ENCODE measurements at places on chromosomes 1 and 21. TPM values are rescaled to one million over a fixed set of nuclear protein-coding genes. Genes with fewer than 3 reads are reported as not detected.

GRCh38 chr1:34876406-34876805 lies 16.9 kb upstream of the SMIM12 start:
- DNase-seq, result no peak
- H3K4me3 ChIP-seq, result no peak overlapping the region
- no peaks in the 10 kb centered on the region for H3K36me3 ChIP-seq
- H3K27ac ChIP-seq, result no peak overlapping the region
- peaks cover 80% of the 10 kb centered on the region for H3K27me3 ChIP-seq
- no peaks in the 10 kb centered on the region for H3K4me1 ChIP-seq

SELENOF gene
- total RNA-seq, result 280 TPM

- H3K4me3 ChIP-seq, result no peak overlapping the region
- peak; percentile 39 for DNase-seq
- H3K4me1 ChIP-seq, result no peaks in the 10 kb centered on the region
- peaks cover 7% of the 10 kb centered on the region for H3K27me3 ChIP-seq
- H3K27ac ChIP-seq, result no peak overlapping the region
- no peaks in the 10 kb centered on the region for H3K36me3 ChIP-seq
Measured at GRCh38 chr1:152543820-152544219, 22.8 kb downstream of the LCE3E start.

GRCh38 chr1:37323486-37324377 lies 150.6 kb upstream of the ZC3H12A start:
- DNase-seq, result no peak
- H3K27ac ChIP-seq, result no peak overlapping the region
- no peaks in the 10 kb centered on the region for H3K27me3 ChIP-seq
- H3K4me3 ChIP-seq, result no peak overlapping the region
- H3K36me3 ChIP-seq, result no peaks in the 10 kb centered on the region
- H3K4me1 ChIP-seq, result no peaks in the 10 kb centered on the region

ACAP3 gene
- 68.0 TPM for total RNA-seq

- no peaks in the 10 kb centered on the region for H3K36me3 ChIP-seq
- no peak overlapping the region for H3K4me3 ChIP-seq
- DNase-seq, result no peak
- H3K27me3 ChIP-seq, result no peaks in the 10 kb centered on the region
- no peak overlapping the region for H3K27ac ChIP-seq
- no peaks in the 10 kb centered on the region for H3K4me1 ChIP-seq
Measured at GRCh38 chr1:245480393-245481120, 325.8 kb downstream of the KIF26B start.

DNA sequence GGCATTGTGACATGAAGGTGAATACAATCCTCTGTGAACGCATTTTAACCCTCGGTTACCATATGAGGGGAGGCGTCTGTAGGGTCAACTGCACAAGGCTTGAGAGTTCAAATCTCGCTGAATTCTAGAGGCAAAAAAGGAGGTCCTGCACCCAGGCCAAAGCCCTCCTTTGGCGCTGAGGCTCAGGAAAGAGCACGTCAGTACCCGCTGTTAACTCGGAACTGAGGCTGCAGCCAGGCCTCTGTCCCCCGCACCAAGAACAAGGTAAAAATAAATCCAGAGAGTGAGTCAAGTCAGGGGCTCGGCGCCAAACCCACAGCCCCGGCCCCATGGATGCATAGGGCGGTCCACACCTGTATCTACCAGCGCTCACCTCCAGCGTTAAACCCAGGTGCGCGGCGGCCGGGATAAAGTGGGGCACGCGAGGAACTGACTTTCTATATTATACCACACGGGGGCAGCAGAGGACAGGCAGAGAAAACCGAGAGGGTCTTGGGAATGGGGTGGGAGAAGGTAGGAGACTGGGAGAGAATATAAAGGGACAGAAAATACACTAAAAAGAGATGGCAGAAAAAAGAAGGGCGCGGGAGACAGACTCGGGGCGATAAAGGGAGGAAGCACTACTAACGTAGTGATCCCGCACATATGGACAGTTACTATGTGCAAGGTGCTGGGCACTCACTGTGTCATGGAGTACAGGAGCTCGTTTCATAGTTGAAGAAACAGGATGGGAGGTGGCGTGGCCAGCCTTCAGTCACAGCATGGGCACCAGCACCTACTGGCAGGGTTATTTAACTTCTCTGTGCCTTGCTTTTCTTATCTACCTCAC lies 54.9 kb downstream of the DMRTA2 start:
- no peaks in the 10 kb centered on the region for H3K4me1 ChIP-seq
- peaks cover 14% of the 10 kb centered on the region for H3K27me3 ChIP-seq
- H3K27ac ChIP-seq, result no peak overlapping the region
- DNase-seq, result peak; percentile 32

- no peak overlapping the region for H3K27ac ChIP-seq
- no peak for DNase-seq
- peaks cover 7% of the 10 kb centered on the region for H3K4me1 ChIP-seq
Measured at GRCh38 chr1:25683177-25683576, 66.6 kb downstream of the MAN1C1 start.

GRCh38 chr1:33902486-33903209 lies 38.8 kb downstream of the HMGB4 start:
- no peaks in the 10 kb centered on the region for H3K36me3 ChIP-seq
- peak overlapping the region; percentile 68 for H3K27ac ChIP-seq
- DNase-seq, result peak; percentile 78
- H3K27me3 ChIP-seq, result no peaks in the 10 kb centered on the region
- peaks cover 36% of the 10 kb centered on the region for H3K4me1 ChIP-seq

GRCh38 chr1:40404670-40405462 lies 31.3 kb downstream of the SMAP2 start:
- no peaks in the 10 kb centered on the region for H3K4me1 ChIP-seq
- no peaks in the 10 kb centered on the region for H3K36me3 ChIP-seq
- no peak overlapping the region for H3K27ac ChIP-seq
- H3K27me3 ChIP-seq, result no peaks in the 10 kb centered on the region
- DNase-seq, result peak; percentile 67
- H3K4me3 ChIP-seq, result peak overlapping the region; percentile 36

DNA sequence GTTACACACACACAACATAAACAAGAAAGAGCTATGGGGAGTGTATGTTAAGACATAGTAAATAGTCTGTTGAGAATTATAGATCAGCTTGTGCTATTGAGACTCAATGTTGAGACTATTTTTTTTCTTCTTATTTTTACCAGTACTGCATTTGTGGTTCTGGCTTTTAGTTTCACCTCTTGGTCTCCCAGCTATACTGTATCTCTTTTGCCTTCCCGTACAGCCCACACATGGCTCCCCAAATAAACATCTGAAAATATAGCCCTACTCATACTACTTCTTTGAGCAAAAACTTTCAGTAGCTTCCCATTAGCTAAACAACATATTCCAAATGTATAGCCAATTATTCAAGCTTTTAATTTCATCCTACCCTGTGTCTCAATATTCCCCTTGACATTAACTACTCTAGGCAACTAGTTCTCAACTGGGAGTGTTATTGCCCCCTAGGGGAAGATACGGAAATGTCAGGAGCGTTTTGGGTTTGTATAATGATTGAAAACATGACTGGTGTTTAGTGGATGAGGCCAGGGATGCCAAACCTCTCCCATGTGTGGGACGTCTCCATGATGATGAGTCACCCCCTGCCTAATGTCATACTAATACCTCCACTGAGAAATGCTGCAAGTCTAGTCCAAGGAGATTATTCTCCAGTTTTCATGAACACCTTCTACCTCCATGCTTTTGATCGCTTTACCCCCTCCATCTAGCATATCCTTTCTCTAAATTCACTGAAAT lies 6.8 kb downstream of the RPE65 start:
- peak; percentile 87 for DNase-seq
- no peaks in the 10 kb centered on the region for H3K4me1 ChIP-seq
- no peaks in the 10 kb centered on the region for H3K36me3 ChIP-seq

- H3K4me3 ChIP-seq, result no peak overlapping the region
- H3K27me3 ChIP-seq, result no peaks in the 10 kb centered on the region
- peaks cover 6% of the 10 kb centered on the region for H3K4me1 ChIP-seq
- H3K27ac ChIP-seq, result no peak overlapping the region
- no peaks in the 10 kb centered on the region for H3K36me3 ChIP-seq
Measured at GRCh38 chr1:108563808-108564207, 3.9 kb downstream of the EEIG2 start.

GORAB gene
- total RNA-seq, result 27.7 TPM

- peak; percentile 87 for DNase-seq
- no peak overlapping the region for H3K4me3 ChIP-seq
- H3K36me3 ChIP-seq, result no peaks in the 10 kb centered on the region
- H3K27me3 ChIP-seq, result no peaks in the 10 kb centered on the region
Measured at GRCh38 chr1:17732475-17732874, 22.7 kb upstream of the ACTL8 start.

DNA sequence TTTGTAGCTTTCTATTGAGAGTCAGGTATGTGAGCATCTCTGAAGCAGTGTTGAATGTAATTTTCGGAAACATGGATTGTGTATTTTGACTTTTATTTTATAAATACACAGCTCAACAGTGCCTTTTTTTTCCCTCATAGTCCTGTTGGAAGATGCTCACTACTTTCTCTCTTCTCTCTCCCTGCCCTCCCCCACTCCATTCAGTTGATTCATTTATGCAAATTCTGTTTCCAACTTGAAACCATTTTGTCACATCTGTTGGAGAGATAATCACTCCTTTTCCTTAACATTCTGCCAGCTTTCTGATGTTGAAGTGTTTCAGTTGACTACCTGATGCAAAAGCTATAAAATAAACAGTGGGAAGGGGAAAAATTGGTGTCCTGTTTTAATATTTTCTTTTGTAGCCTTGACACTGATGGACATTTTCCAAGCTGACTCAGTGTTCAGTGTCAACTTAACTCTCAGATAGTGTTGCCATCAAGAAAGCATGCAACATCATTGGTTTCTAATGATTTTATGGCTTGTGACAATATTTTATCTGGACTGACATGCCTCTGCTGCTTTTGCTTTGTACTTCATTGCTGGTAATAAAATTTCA lies 194.5 kb downstream of the HS2ST1 start:
- H3K4me3 ChIP-seq, result no peak overlapping the region
- H3K27me3 ChIP-seq, result no peaks in the 10 kb centered on the region
- H3K27ac ChIP-seq, result no peak overlapping the region

- no peaks in the 10 kb centered on the region for H3K4me1 ChIP-seq
- H3K36me3 ChIP-seq, result no peaks in the 10 kb centered on the region
- no peaks in the 10 kb centered on the region for H3K27me3 ChIP-seq
- peak; percentile 57 for DNase-seq
Measured at GRCh38 chr1:6475381-6476133, 9.6 kb upstream of the TNFRSF25 start.

ITLN1 gene
- not detected for total RNA-seq

GPR3 gene
- total RNA-seq, result 0.38 TPM

GRCh38 chr1:156025876-156026275 lies 5.1 kb upstream of the SSR2 start:
- no peaks in the 10 kb centered on the region for H3K4me1 ChIP-seq
- no peak overlapping the region for H3K4me3 ChIP-seq
- H3K36me3 ChIP-seq, result no peaks in the 10 kb centered on the region

GRCh38 chr1:229590119-229590518 lies 31.6 kb upstream of the ABCB10 start:
- H3K27ac ChIP-seq, result no peak overlapping the region
- no peaks in the 10 kb centered on the region for H3K27me3 ChIP-seq
- H3K4me3 ChIP-seq, result no peak overlapping the region
- DNase-seq, result no peak
- H3K36me3 ChIP-seq, result peaks cover 14% of the 10 kb centered on the region

ALX3 gene
- not detected for total RNA-seq

GJA8 gene
- total RNA-seq, result not detected

DNA sequence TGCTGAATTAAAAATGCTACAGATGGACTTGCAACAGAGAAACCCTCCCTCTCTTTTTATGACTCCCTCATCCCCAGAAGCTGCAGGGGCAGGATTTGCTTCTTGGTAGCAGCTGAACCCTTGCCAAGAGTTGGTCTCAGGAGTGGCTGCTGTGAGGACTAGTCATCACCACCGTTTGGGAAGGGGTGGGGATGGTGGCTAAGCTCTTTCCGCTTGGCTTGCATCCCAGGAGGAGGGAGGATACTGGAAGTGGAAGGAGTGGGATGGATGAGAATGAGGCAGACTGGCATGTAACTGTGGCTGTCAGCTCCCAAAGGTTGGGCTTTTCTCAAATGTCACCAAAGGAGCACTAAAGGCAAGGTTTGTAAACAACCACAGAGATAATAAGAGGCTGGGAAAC lies 50.8 kb upstream of the COL24A1 start:
- peak overlapping the region; percentile 22 for H3K27ac ChIP-seq
- peaks cover 31% of the 10 kb centered on the region for H3K4me1 ChIP-seq
- no peaks in the 10 kb centered on the region for H3K27me3 ChIP-seq

GRCh38 chr1:182301026-182301436 lies 90.6 kb downstream of the GLUL start:
- H3K27me3 ChIP-seq, result no peaks in the 10 kb centered on the region
- H3K27ac ChIP-seq, result no peak overlapping the region
- H3K4me1 ChIP-seq, result peaks cover 7% of the 10 kb centered on the region
- H3K4me3 ChIP-seq, result no peak overlapping the region

KRTAP11-1 gene
- not detected for total RNA-seq

GRCh38 chr1:200454425-200454824 lies 44.6 kb upstream of the ZNF281 start:
- H3K27ac ChIP-seq, result no peak overlapping the region
- H3K4me1 ChIP-seq, result no peaks in the 10 kb centered on the region
- DNase-seq, result no peak
- H3K27me3 ChIP-seq, result no peaks in the 10 kb centered on the region
- no peak overlapping the region for H3K4me3 ChIP-seq

GRCh38 chr1:67743072-67743725 lies 58.2 kb downstream of the GADD45A start:
- no peak for DNase-seq
- no peak overlapping the region for H3K4me3 ChIP-seq
- H3K27me3 ChIP-seq, result no peaks in the 10 kb centered on the region

DNA sequence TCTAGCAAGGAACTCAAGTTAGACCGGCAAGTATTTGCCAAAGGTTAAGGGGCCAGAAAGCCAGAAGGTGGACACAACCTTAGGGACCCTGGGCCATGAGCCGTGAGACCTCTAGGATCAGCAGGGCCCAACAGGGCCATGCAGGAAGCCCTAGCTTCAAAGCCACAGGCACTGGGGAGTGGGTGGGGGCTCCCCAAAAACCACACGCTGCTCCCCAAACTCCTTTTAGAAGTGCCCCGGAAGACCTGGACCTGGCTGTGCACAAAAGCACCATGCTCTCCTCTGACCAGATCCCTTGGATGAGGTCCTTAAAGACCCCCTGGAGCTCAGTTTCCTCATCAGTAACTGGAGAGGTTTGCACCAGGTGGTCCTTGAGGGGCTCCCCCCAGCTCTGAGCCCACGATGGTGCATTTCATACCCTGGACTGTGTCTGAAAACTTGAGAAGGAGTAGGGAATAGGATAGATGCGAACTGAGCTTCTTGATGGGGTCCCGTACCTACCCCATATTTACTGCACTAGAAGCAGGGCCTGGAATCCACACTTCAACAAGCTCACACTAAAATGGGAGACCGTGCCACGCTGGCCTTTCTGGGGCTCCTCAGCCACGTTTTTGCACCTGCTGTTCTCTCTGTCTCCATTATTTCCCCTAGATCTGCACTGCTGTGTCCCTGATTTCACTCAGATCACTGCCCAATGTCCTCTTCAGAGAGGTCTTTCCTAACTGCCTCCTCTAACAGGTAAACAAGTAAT lies 40.6 kb upstream of the LBR start:
- no peak overlapping the region for H3K27ac ChIP-seq
- no peaks in the 10 kb centered on the region for H3K4me1 ChIP-seq
- no peaks in the 10 kb centered on the region for H3K36me3 ChIP-seq

PLEKHA6 gene
- total RNA-seq, result 8.3 TPM

PGLYRP3 gene
- total RNA-seq, result not detected

S100A7A gene
- total RNA-seq, result not detected

C1orf216 gene
- total RNA-seq, result 32.2 TPM

GRCh38 chr1:151846062-151846568 lies 6.5 kb upstream of the C2CD4D start:
- DNase-seq, result peak; percentile 79
- peaks cover under 1% of the 10 kb centered on the region for H3K27me3 ChIP-seq
- no peak overlapping the region for H3K4me3 ChIP-seq

- peaks cover 54% of the 10 kb centered on the region for H3K4me1 ChIP-seq
- DNase-seq, result peak; percentile 88
- H3K27ac ChIP-seq, result peak overlapping the region; percentile 51
Measured at GRCh38 chr1:205375835-205376545, 19.3 kb upstream of the KLHDC8A start.
